ENCODE measurements at places on chromosomes 4 and X.

DNA sequence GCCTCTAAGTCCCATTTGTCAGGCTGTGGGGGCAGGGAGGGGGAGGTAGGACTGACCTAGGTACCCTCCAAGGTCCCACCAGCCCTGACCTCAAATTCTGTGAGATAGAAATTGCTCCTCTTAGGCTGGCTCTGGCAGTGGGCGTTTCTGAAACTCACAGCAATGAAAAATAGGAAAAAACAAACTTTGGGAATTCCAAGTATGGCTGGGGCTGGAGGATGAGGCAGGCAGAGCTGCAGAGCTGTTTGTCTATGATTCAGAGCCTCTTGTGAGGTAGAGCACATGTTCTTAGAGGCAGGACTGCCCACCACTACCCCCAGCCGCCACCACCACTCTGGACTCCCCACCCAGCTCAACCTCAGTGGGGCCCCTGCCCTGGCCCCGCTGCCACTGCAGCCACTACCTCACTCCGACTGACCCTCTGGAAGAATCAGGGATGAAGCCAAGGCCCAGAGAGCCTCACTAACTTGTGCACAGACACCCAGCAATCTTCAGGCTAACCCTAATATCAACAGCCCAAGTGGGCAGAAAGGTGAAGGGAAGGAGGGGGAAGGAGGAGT, 98.2 kb downstream of the PJA1 start:
- DNase-seq: no peak

DNA sequence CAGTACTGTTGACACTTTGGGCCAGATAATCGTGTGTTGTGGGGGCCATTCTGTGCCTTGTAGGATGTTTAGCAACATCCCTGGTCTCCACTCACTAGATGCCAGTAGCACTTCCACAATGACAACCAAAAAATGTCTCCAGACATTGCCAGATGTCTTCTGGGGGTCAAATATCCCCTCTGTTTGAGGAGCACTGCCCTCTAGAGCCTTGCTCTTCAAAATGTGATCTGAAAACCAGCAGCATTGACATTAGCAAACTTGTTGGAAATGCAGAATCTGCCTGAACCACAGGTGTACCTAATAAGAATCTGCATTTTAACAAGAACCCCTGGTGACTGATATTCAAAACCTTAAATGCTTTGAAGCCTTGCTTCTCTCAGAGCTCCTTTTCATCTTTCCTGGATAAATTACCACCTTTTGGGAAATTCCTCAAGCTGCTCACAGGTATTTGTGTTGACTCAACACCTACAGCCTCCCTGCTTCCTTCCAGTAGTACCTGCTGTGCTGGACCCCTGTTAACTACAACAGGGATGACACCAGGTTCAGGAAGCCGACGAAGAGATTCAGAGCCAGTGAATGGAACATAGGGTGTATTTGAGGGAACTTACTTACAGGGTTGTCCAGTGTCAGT, 459.0 kb upstream of the NR3C2 start:
- DNase-seq: no peak

DNA sequence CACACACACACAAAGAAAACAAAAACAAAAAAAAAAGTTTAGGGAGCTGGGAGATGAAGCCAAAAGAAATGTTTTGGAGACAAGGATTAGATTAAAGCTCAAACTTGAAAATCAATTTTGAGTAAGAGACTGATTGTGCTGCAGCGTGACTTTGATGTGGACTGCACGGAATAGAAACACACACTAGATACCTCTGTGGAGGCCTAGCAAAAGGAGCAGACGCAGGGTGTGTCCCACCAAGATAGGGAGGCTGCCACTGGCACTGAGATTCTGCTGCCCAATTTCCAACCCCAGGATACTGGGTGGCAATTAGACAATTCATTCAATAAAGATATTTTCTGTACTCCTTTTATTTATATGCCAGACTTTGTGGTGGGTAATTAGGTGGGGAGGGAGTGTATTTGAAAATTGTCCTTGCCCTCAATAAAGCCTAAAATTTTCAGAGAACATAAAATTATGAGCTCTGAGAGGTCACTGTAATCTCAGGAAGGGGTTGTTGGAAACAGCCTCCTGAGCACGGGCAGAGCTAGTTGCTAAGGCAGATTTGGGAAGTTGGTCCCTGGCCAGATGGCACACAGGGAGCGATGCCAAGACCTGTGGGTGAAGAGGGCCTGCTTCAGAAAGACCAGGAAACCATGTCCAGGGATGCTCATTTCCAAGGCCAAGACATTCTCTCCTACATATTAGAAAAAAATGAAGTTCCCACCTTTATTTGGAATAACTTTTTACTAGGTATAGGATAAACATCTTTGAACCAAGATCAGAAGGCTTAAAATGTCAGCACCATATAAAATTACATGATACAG, 1.9 kb upstream of the PPP3CA start:
- DNase-seq: no peak

GRCh38 chr4:94765648-94766047, 7.9 kb downstream of the BMPR1B start:
- DNase-seq: no peak

GRCh38 chr4:124065936-124066335, 646.6 kb downstream of the ANKRD50 start:
- no peak for DNase-seq

- no peak for DNase-seq
These were observed 279.7 kb upstream of the GNPDA2 start for GRCh38 chr4:45006078-45006477.

DNA sequence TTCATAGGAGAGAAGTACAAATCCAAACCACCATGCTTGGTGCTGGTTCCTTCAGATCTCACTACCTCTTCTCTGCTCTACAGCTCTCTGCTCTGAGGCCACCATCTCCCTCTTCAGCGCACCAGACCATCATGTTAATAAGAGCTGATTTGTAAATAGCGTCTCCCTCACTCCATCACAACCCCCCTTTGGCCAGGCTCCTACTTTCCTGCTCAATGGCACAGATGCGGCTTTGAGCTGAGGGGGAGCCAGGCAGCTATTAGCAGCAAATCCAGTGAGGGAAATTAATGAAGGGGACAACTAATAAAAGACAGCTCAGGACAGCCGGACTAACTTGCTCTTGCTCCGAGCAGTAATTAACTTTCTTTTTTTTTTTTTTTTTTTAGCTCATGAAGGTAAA, 13.1 kb downstream of the NEUROG2 start:
- no peak for DNase-seq

GRCh38 chrX:44903107-44903506, 30.1 kb downstream of the KDM6A start:
- peak; percentile 3 for DNase-seq

DNA sequence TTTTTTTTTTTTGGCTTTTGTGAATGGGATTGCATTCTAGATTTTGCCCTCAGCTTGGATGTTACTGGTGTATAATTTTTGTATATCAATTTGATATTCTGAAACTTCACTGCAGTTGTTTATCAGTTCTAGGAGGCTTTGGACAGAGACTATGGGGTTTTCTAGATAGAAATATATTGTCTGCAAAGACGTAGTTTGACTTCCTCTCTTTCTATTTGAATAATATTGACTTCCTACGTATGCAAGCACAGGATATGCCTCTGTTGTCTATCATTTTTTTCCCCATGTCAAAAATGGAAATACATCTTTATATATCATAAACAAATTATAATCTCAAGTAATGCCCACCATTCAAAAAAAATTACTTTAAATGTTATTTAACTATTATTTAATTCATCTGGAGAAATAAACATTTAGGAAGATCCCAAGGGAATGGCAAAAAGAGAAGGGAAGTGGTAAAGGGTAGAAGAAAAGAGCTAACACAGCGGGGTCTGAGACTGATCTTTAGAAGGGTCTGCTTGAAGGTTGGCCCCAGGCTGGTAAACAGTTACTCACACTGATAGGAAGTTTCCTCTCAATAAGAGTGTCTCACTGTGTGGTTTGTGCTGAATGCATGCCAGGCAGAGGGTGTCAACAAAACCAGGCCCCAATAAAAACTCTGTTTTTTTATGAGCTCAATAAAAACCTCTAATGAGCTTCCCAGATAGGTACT, 35.7 kb downstream of the ZNF518B start:
- DNase-seq: no peak

GRCh38 chr4:11250510-11250909, 178.2 kb downstream of the HS3ST1 start:
- DNase-seq: no peak
